ENCODE measurements at places on chromosomes 2 and 18.

- no peak for DNase-seq
These were observed 50.8 kb upstream of the NFE2L2 start for GRCh38 chr2:177315364-177315763.

- no peak for DNase-seq
These were observed 267.3 kb upstream of the MC4R start for GRCh38 chr18:60639836-60640235.

GRCh38 chr2:168231609-168232241, 15.7 kb downstream of the STK39 start:
- no peak for DNase-seq

- no peak for DNase-seq
These were observed 27.6 kb upstream of the STAT1 start for GRCh38 chr2:191041418-191042161.

DNA sequence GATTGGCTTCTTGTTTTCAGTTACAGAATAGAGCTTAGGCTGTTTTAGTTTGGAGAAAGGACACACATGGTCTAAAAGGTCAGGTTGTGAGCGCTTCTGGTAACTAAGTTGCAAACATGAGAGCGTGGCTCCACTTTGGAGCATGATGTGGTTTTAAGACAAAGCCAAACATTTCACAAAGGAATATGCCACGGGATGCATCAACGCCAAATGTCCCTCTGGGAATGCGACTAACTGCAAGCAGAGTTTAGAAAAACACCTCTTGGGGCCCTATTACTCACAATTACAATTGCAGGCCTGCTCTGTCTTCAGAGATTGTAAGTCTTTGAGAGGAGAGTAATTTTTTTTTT, 25.4 kb downstream of the MYO7B start:
- no peak for DNase-seq

DNA sequence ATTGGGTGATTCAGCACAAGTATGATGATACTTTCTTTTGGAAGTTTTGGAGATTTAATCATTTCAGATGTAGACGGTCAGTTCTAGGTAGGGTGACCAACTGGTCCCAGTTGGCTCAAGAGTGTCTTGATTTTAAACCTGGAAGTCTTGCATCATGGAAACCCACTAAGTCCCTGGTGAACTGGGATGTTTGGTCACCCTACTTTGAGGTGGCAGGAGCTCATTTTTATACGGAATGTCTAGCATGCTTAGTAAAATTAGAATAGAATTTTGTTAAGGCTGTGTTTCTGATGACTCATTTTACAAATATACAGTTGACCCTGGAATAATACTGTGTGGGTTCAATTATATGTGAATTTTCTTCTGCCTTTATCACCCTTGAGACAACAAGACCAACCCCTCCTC, 61.5 kb upstream of the DOCK10 start:
- no peak for DNase-seq

DNA sequence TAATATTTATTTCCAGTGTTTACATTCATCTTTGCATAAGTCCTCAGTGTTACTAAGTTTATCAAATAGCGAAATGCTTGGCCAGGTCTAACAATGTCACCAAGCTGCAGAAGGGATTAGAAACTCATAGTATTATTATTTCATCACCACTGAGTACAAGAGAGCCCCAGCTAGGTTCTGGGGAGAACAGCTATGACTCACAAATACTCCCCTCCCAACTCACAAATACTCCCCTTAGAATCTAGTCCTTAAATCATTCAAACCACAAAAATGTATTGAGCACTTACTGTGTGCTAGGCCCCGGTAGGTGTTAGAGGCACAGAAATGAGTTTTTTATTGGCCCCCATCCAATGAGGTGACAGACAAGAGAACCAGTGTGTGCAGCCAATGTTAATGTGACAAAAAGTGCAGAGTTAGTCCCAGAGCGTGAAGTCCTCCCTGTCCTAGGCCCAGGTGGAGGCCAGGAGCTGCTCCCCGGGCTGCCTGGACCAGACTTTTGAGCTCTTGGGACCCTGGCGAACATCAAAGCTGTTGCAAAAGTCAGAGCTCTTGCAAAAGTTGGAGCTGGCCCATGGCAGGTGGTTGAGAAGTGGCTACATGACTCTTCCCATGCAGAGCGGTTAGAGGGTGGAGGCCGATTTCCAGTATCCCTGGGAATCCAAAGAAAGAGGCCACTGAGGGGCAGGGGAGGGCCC, 9.8 kb downstream of the STEAP3 start:
- no peak for DNase-seq

GRCh38 chr18:2304378-2305175, 266.7 kb downstream of the METTL4 start:
- no peak for DNase-seq

GRCh38 chr2:136327162-136327852, 209.4 kb upstream of the CXCR4 start:
- DNase-seq = no peak

DNA sequence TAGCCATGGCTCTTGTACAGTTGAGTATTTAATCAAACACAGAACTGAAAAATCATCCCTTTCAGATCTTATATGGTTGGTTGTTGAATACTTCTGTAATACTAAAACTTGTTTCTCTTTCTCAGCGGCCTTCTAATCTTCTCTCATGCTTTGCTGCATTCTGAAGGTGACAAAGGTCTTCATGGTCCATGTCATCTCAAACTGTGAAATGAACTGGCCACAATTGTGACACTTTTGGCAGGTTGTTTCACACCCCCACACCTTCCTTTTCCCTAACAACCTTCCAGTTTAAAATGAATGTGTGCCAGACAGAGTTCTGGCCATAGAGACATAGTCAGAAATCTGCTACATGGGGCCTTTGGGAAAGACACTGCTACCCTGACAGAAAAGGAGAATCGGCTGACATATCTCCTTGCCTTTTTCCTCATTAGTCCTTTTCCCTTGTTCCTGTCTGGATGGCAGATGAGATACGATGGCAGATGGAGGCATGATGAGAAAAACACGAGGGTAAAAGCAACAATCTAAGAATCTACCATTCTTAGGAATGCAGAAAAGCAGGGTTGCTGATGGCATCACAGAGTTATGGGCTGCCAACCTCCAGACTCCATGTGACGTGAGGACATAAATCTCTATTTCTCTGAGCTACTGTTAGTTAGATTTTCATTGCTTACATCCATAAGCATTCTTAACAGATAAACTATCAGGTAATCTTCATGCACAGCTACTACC, 106.5 kb downstream of the PIGN start:
- no peak for DNase-seq

- DNase-seq = no peak
These were observed 201.5 kb upstream of the ZSWIM2 start for GRCh38 chr2:187050409-187050998.

DNA sequence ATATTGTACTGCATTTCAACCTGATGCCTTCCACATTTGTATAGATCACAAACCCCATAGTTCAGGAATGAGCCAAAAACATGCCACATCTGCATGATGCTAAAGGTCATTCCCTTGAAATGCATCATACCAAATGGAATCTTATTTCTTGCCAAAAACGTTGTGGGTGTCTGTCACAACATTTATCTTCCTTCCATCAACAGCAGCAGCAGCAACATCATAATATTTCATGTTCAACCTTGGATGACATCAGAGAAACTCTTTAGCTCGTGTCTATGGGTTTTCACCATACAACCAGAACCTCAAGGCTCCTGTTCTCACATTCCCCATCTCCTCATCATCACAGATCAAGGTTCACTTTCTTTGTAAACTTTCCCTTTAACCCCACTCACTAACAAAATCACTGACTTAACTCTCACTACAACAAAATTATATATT, 221.3 kb upstream of the CTAGE1 start:
- no peak for DNase-seq

- DNase-seq = no peak
These were observed 1.5 kb upstream of the FLACC1 start for GRCh38 chr2:201358684-201359083.

DNA sequence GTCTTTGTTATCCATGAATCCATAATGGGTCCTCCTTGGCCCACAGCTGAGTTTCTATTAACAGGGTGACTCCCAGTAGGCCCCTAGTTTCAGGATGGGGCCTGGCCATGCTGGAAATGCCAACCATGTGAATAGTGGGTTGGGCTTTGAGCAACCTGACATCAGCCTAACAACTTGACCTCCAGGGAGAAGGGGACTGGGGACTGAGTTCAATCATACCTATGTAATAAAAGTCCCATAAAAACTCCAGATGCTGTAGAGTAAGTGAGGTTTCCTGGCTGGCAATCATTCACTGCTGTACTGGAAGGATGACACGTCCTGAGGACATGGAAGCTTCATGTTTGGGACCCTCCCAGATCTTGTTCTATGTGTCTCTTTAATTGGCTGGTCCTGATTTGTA, 7.9 kb downstream of the REV1 start:
- no peak for DNase-seq

DNA sequence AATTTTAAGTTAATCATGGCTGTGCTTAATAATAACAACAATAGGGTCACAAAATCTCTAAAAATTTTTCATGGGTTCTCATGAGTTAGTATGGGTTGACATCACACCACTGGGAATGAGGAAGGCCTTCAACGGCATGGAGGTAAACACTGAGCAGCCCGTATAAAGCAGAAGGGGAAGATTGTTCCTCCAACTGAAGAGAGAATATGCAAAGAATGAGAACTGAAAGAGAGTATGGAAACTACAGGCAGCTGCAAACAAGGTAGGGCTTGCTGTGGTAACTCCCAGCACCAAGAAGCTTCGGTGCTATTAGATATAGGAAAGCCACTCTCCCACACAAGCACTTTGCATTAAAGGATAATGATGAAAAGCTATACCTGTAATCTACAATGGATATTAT, 1242.3 kb upstream of the CELF4 start:
- no peak for DNase-seq

DNA sequence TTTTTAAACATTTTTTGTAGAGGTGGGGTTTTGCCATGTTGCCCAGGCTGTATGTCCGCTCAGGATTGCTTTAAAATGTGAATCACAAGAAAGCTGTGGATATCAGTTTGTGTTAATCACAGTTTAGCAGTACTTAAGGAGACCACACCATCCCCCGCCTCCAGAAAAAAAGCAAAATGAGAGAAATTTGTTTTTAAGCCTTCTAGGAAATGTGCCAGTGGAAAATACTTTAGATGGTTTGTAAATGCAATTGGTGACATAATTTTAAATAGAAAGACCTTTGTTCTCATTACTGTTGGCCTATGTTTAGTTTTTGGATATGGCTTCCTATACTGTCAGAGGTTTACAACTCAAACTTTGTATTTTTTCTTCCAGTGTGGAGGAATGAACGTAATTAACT, 27.0 kb downstream of the GCA start:
- DNase-seq = no peak

DNA sequence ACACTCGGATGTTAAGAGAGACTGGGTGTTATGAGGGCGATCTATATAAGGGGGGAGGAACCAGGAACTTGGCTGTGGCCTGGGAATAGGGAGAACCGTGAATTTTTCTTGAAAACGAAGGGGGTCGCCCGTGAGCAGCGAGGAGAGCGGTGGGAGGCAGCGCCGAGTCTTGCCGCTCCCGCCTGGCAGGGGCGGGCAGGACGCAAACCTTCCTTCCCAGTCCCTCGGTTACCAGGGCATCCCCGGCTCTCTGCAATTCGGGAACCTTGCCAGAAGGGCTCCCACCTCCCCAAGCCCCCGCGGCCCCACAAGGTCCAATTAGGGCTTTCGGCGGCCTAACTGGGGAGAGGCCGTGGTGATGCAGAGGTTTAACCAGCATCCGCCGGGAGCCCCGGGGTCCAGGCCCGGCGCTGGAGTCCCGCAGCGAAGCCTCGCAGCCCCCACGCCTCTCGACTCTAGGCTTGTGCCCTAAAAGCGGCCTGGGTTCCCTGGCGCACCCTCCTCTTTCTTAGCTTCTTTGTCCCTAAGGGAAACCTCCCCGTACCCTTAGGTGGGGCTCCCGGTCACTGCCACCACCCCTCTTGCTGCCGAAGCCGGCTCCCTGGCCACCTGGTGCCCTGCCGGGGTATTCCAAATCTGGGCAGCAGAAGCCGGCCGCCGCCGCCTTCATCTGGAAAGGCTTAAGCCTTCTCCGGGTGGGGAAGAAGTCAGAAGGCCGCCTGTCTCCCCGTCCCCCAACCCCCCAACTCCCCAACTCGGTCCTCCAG, 680 bp upstream of the FHOD3 start:
- DNase-seq = peak; percentile 68

DNA sequence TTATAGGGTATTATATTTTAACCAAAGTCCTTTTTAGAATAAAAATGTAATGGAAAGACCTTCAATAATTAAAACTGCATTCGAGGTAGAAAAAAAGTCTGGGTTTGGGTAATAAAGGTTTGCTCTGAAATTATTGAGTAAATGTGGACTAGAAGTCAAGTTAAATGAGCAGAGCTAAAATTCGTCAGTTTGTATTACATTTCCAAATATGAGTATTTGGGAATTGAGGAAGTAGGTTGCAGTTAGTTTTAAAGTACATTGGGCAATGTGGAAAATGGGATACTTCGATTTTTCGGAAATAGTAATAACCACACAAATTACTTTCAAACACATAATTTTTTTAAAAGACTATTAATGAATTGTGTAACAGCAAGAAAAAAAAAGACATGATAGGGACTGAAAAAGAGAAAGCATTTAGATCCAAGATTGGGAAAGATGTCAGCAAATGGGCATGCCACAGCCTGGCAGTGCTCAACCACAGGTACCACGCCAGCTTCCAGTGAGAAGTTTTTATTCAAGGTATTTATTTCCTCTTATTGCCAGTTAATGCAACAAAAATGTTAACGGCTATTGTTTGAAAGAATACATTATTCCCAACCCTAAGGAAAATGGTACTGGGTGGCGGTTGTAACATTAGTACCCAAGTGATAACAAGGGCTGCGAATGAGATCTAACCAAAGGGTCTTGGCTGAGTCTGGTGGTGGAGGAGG, 50.0 kb downstream of the TTC39C start:
- DNase-seq = no peak

DNA sequence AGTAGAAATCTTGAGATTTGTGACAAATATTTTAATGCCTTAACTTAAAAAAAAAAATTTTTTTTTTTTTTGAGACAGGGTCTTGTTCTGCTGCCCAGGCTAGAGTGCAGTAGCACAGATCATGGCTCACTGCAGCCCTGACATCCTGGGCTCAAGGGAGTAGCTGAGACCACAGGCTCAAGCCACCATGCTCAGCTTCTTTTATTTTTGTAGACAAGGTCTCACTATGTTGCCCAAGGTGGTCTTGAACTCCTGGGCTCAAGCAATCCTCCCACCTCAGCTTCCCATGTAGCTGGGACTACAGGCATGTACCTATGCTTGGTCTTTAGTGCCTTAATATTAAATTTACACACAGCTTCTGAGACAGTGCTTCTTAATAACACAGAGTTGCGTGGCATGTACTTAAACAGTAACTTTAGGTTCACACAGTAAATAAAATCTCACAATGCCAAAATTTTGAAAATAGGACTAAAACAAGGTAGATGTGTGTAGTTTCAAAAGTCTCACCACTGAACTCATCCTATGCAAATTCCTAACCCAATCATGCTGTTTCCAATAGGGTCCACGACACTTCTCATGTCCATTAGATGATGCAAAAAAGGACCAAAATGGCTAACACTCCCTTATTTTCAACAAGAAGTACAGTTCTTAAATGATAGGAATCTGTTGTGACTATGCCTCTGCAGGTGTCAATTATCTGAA, 4.1 kb downstream of the HSPD1 start:
- DNase-seq = no peak

GRCh38 chr2:237647176-237648015, 20.0 kb downstream of the LRRFIP1 start:
- no peak for DNase-seq

- DNase-seq = peak; percentile 37
These were observed 76.0 kb downstream of the TGIF1 start for GRCh38 chr18:3525870-3526420.

GRCh38 chr2:239271471-239271870, 129.3 kb downstream of the HDAC4 start:
- DNase-seq = no peak
